ENCODE measurements at places on chromosomes 2 and 18.

- no peak for DNase-seq
Observed at GRCh38 chr2:188776634-188777033, 197.5 kb upstream of the COL3A1 start.

GRCh38 chr2:230520875-230521155, 104.8 kb downstream of the SP100 start:
- DNase-seq, result no peak

GRCh38 chr2:162017233-162017632, 56.8 kb downstream of the DPP4 start:
- DNase-seq, result no peak

DNA sequence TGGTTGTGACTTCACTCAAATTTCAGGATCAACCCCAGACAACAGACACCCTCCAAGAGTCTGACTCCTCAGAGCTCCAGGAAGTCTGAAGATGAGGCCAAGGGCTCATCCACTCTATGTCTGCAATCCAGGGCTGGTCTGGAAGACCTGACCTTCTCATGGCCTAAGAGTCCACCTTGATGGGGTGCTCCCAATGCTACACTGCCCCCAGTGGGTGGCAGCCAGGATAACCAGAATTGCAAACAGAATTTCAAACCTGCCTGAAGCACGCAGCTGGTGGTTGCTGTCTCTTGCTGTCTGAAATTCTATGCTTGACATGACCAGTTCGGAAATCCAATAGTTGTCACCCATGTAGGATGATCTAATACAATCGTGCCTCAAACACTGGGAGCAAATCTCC, 96.0 kb downstream of the UXS1 start:
- no peak for DNase-seq

- no peak for DNase-seq
Observed at GRCh38 chr2:61995515-61995914, 90.0 kb downstream of the COMMD1 start.

DNA sequence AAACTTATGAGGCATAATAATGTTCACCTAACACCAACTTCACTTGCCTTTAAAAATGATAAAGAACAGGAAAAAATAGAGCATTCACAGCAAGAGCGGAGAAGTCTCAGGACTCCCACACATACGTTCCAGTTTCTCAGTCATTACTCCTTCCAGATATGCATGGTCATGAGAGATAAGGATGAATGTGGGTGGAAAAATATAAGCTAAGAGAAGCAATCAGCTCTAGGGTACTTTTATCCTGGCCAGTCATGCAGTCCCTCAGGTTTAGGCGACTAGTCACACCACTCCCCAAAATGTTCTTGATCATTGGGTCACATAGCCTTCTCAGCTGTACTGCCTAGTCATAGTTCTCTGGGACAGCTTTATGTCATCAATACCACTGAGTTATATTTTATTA, 29.2 kb upstream of the CCDC178 start:
- no peak for DNase-seq

DNA sequence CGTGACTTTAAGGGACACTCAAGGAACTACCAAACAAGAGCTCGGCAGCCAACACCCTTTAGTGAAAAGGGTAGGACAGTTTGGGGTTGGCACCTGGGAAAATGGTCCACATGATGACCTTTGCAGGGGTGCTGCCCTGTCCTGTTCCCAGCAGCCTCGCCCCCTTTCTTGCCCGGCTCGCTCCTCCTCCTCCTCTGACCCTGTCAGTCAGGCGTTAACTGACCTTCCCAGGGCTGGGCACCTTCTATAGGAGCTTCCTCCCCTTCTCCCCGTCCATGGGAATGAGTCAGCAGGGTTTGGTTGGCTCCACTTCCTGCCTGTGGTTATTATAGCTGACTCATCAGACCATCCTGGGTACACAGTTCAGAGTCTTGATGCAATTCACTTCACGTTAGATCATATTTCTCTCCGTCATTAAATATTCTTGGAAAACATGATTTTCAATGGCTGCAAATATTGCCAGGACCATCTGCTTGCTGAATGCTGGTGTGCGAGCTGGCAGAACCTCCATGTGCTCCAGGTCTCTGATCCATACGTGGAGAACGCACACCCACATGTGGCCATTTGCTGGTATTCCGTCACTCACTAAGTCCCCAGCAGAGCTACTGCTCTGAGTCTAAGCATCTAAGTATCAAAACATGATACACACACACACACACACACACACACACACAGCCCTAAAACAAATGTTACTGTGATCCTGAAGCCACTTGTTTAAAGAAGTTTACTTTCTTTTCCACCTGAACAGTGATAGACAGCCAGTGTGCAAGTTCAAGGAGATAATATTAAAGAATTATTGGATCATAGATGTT, 185.0 kb downstream of the ANAPC1 start:
- peak; percentile 66 for DNase-seq
